Temporal lobe (tissue), 4 donors: ENCODE measurements at places on chromosomes 5 and 9. TPM values are rescaled to one million over a fixed set of nuclear protein-coding genes. Genes with fewer than 3 reads are reported as not detected.

The SMIM33 gene
- not detected for total RNA-seq

The TNFSF15 gene
- under 0.01 TPM for total RNA-seq

The RLN1 gene
- total RNA-seq: not detected

The CARD9 gene
- total RNA-seq: under 0.01 TPM

The ORM2 gene
- total RNA-seq: not detected

The TMED9 gene
- total RNA-seq: 33.2 TPM

The PTGDS gene
- 103 TPM for total RNA-seq

The IPO11 gene
- total RNA-seq: 28.5 TPM

The CDKN2A gene
- total RNA-seq: 1.5 TPM

The PCDHGA7 gene
- 8.1 TPM for total RNA-seq

The NIPAL4 gene
- not detected for total RNA-seq

The LSM11 gene
- total RNA-seq: 53.6 TPM

The SAPCD2 gene
- 1.5 TPM for total RNA-seq

The PDCD1LG2 gene
- 0.25 TPM for total RNA-seq

The DPYSL3 gene
- 925 TPM for total RNA-seq

The NTNG2 gene
- total RNA-seq: 4.9 TPM

The ZNF462 gene
- 78.7 TPM for total RNA-seq

The CDX1 gene
- not detected for total RNA-seq

The PHF24 gene
- total RNA-seq: 25.6 TPM

The AFAP1L1 gene
- total RNA-seq: 5.2 TPM

The DRD1 gene
- total RNA-seq: 4.7 TPM

The HAPLN1 gene
- total RNA-seq: 9.6 TPM

The SMIM15 gene
- total RNA-seq: 23.8 TPM

The EFNA5 gene
- total RNA-seq: 17.0 TPM

The AKNA gene
- total RNA-seq: 4.7 TPM

The HSPA4 gene
- total RNA-seq: 105 TPM

The CXXC5 gene
- 33.4 TPM for total RNA-seq

The SPATA31A3 gene
- total RNA-seq: not detected

The C5orf24 gene
- total RNA-seq: 75.0 TPM

The ARHGEF28 gene
- total RNA-seq: 5.7 TPM

The TMEM252 gene
- total RNA-seq: not detected

The DPM2 gene
- 10.1 TPM for total RNA-seq

The TRPM6 gene
- total RNA-seq: 0.74 TPM

The CENPK gene
- 5.4 TPM for total RNA-seq

The LCN1 gene
- not detected for total RNA-seq

The TRAF1 gene
- total RNA-seq: 2.0 TPM

The ITGA2 gene
- 3.7 TPM for total RNA-seq

The CNTNAP3B gene
- 17.7 TPM for total RNA-seq

The SPATA31A6 gene
- total RNA-seq: not detected

The ZNG1F gene
- 8.9 TPM for total RNA-seq

The LCN9 gene
- not detected for total RNA-seq

The ECSCR gene
- 3.4 TPM for total RNA-seq

The SLC1A3 gene
- 188 TPM for total RNA-seq

The PCDHGB5 gene
- total RNA-seq: 16.2 TPM

The TLX3 gene
- not detected for total RNA-seq

The MCC gene
- total RNA-seq: 10.3 TPM

The GEMIN5 gene
- total RNA-seq: 17.9 TPM

The AGXT2 gene
- total RNA-seq: not detected

The TNC gene
- 92.0 TPM for total RNA-seq

The CHSY3 gene
- 14.8 TPM for total RNA-seq

The TBC1D13 gene
- 10.1 TPM for total RNA-seq

The PCDHGB1 gene
- 6.9 TPM for total RNA-seq

The IRX1 gene
- 0.25 TPM for total RNA-seq

The RNF180 gene
- total RNA-seq: 48.9 TPM
